ENCODE measurements at places on chromosomes 7 and 10.
A peak's percentile ranks its signal among the peaks of the same experiment; 100 is the strongest.

DNA sequence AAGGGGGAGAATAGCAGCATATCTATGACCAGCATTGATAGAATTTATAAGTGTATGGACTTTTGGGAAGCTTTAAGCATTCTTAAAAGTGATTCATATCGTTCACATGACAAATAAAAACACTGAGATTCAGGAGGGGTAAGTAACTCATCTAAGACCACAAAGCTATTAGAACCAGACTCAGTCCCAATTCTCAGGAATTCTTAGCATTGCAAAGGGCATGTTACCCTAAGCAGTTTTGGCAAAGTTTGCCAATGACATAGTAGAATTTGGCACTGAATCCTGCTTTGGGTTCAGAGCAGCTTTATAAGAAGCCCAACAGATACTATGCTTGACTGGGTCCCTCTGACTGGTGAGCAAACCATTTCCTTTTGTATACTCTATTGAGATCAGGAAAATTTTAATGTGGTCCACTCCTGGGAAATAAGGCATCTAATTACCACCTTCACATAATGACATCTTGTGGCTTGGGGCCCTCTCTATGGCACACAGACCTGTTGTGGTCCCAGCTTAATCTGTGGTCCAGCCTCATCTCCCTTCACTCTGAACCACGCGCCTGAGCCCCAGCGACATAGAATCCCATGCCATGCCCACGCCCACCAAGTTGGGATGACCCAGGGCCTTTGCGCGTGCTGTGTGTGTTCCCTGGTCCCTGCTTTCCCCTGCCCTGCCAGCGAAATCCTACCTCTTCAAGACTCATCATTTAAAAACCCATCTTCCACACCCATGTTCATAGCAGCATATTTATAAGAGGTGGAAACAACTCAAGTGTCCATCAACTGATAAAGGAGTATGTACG lies 37.5 kb upstream of the DOCK1 start:
- no peak for DNase-seq

DNA sequence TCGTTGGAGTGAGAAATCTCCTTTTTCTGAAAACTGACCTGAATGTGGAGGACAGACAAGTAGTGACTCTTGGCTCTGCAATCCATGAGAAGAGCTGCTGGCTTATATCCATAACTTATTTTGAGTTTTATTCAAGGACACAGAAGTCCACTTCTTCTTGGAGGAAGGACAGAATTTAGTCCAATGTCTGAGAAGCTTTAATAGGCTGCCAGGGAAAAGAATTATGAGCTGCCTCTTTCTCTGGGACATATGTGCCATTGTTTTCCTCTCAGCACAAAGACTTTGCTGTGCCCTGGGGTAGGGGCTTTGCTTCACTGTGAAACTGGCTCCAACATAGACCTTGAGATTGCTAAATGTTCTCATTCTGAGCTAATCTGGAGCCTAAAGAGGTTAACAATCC lies 20.5 kb upstream of the AOC1 start:
- no peak for DNase-seq

GRCh38 chr10:52651293-52651692 lies 121.3 kb downstream of the MBL2 start:
- no peak for DNase-seq

GRCh38 chr10:3873728-3874461 lies 88.9 kb upstream of the KLF6 start:
- no peak for DNase-seq

DNA sequence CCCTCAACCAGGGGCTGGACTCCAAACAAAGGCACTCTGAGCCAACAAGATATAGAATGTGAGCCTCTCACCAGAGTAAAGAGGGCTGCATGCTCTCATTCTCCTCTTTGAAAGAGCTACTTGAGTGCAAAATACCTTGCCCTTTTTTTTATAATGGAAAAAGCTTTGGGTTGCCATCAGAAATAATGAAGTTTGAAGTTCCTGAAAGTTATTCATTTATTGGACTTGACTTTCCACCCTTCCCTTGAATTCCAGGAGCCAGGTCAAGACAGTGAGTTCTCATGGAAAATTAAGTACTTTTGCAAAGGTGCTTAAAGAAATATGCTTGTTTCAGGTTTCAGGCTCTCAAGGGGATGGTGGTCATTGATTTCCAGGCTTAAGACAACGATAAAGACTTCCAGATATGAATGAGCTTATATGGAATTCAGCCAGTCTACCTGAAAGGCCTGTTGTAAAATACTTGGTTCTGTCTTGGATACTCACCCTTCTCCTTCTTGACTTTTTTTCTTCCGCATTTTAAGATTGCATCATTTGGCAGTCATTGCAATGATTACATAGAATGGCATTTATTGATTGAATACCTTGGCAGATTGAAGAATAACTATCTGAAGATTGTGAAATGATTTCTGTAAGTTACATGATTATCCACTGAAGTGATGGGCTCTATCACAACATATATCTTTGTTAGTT lies 696.4 kb downstream of the INHBA start:
- DNase-seq = no peak

GRCh38 chr7:22791204-22792158 lies 31.2 kb downstream of the TOMM7 start:
- no peak for DNase-seq

DNA sequence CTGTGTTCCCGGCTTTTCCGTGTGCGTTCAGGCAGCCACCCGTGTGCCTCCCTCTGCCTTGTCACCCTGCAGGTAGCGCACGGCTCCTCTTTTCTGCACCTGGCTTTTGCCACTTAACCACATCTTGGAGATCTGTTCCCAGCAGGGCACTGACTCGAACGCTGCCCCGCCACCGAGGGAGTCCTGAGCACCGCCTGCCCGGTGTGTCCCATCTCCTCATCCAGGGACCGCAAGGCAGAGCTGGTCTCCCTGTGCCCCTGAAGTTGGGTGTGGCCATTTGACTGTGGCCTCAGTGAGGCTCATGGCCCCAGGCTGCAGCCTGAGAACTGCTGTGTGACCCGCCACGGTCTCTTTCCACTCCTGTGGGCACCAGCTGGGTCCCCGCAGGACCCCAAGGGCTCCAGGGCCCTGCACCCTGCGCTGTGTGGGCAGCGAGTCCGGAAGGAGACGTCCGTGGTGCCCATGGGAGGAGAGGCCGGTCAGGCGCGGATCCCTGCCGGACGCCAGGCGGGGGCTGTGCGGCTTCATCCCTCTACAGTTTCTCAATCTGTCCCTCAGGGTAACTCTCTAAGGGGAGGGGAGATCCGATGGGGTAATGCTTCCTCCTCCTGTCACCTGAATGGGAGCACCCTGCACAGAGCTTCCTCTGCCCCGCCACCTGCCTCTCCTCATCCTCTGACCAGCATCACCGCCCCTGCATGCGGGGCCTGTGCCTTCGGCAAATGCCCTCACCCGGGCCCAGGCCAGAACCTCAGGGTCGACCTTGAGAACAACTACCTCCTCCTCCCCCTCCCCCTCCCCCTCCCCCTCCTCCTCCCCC lies 1.8 kb upstream of the INTS1 start:
- no peak for DNase-seq

GRCh38 chr10:116241085-116241484 lies 31.9 kb downstream of the GFRA1 start:
- no peak for DNase-seq

- no peak for DNase-seq
Measured at GRCh38 chr7:50333221-50333651, 28.7 kb downstream of the IKZF1 start.

DNA sequence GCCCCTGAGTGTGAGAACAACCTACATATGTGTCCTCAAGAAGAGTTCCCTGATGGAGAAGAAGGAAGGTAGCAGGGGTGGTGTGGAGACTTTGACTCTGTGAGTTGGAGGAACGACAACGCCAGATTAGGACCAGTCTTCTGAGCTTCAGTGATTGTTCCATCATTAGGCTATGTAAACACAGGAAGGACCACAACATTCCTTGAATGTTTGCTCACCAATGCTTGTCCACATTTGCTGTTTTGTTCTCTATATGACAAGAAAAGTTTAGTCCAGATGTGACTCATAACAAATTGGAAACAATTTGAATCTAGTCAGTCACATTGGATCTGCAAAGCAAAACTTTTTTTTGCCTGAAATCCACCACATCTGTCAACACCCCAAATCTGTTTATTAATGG lies 62.7 kb downstream of the ENTPD1 start:
- no peak for DNase-seq

DNA sequence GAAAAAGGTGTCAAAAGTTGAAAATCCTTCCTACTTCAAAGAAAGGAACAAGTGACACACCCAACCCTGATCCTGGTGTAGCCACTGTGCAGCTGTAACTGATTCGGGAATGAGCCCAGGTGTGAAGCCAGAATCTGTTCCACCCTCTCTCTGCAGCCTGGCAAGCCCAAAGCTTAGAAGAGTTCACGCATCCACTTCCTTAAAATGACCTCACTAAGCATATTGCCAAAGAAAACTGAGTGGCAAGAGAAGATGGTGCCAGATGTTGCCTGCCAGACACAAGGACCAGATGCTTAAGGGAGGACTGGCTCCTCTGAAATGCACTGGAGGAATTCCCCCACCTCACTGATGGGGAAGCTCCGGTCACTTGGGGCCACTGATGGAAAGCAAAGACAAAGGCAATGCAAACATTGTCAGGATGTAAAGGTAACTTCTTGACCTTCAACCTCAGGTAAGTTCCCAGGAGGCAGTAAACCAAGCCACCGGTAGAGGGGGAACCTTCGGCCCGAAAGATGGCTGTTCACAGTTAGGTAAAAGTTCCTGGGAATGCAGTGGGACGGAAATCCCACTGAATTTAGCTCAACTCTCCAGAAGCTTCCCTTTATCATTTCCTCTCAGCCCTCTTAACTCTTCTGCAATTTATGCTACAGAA lies 554.9 kb downstream of the KCNMA1 start:
- DNase-seq = no peak

DNA sequence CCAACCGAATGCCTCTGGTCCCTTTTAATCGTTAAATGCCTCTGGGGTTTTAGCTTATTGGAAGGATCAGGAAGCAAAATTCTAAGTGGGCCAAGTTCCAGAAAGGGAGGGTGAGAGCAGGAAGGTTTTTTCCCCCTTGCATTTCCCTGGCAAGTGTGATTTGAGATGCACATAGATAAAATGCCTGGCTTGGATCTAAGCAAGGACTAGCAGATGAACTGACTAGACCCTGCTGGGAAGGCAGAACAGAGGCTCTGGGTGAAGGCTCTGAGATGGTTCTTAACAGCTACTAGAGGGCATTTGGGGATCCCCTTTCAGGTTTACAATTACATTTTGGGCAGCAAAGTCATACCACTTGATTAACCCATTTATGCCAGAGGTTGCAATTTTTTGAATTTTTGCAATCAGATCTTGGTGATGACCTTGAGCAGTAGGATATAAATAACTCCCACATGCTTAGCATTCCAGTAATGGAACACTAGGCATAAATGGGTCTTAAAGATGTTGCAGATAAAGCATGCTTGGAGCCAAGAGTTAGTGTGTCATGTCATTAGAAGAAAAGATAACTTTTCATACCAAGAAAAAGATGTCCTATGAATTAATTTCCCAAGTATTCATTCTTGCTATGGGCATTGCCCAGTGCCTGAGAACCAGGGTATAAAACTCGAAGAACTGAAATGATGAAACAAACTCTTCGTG lies 205.9 kb downstream of the SEC23IP start:
- no peak for DNase-seq

DNA sequence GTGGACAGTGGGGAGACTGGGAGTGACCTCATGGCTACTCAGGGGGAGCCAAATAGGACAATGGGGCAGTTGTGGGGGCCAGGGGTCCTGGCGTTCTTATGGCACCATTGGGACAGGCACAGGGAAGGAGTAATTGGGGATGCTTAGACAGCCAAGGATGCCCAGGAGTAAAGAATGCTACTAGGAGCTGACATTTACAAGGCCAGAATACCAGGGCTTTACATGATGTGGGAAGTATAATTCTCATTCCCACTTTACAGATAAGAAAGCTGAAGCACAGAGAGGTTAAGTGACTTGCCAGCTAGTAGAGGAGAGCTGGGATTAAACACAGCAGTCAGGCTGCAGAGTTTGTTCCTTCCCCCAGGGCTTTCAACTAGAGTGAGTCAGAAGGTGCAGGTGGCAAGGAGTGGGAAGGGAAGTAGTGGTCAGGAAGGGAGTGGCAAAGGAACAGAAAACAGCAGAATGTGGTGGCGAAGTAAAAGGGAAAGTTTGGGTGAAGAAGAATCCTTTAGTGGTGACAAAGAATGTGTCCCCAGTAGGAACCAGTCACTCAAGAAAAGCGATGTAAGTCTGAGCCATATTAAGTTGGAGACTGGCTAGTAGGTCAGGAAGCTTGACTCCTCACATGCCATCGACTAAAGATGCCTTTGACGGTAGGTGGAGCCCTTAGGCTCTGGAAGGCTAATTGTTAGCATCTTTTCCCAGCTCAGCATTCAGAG lies 32.8 kb downstream of the CPVL start:
- no peak for DNase-seq

DNA sequence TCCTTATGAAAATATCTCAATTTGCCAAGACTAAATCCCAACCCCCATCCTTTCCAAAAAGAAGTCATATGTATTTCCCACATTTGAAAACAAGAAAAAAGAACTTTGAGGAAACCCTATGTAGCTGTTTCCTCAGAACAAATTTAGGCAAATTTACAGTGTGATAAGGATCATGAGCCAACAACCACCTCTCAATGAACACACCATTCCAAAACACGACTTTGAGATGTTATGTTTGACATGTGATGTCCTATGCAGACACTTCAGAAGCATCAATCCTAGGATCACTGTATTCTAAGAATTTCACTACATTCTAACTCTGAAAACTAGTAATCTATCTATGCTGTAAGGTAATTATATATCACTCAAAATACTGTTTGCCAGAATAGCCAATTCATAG lies 62.2 kb downstream of the NT5C2 start:
- no peak for DNase-seq

GRCh38 chr10:46526682-46527038 lies 29.8 kb downstream of the GPRIN2 start:
- DNase-seq = peak; percentile 18

- DNase-seq = no peak
Measured at GRCh38 chr7:54166419-54166818, 375.8 kb upstream of the VSTM2A start.

- DNase-seq = no peak
Measured at GRCh38 chr7:139692723-139693122, 85.1 kb downstream of the HIPK2 start.

- no peak for DNase-seq
Measured at GRCh38 chr10:35130663-35131062, 4.0 kb downstream of the CREM start.

- DNase-seq = no peak
Measured at GRCh38 chr10:26412932-26413331, 25.2 kb upstream of the APBB1IP start.

- no peak for DNase-seq
Measured at GRCh38 chr7:98284335-98285036, 3.0 kb downstream of the BRI3 start.

DNA sequence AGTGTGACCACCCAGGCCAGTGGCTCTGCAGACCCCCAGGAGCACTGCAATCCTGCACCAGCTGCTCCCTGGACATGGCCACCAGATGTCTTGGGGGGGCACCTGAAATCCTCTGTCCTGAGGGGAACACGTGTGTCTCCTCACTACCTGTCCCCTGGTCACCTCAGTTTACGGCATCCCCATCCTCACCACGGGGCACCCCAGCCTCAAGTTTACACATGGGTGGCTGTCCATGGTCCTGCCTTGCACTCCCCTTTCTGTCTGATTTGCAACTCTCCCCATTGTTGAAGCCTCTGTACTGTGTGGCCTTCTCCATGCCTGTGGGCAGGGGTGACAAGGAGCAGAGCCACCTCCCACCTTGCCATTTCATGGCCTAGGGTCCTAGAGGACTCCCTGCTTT lies 67.2 kb downstream of the RAMP3 start:
- peak; percentile 67 for DNase-seq

Measured in nephron progenitor cell (in vitro differentiated cells).